ENCODE measurements at places on chromosomes 7 and 10. TPM values are rescaled to one million over a fixed set of nuclear protein-coding genes. Genes with fewer than 3 reads are reported as not detected.

NME8 gene
- not detected for total RNA-seq

NPSR1 gene
- not detected for total RNA-seq

MAP3K8 gene
- 6.5 TPM for total RNA-seq

KAZALD1 gene
- 24.9 TPM for total RNA-seq

- no peak for DNase-seq
- H3K27me3 ChIP-seq, result no peaks in the 10 kb centered on the region
- H3K4me3 ChIP-seq, result no peak overlapping the region
- H3K36me3 ChIP-seq, result no peaks in the 10 kb centered on the region
These were observed 88.0 kb downstream of the MDFIC start for GRCh38 chr7:115009736-115010440.

DNA sequence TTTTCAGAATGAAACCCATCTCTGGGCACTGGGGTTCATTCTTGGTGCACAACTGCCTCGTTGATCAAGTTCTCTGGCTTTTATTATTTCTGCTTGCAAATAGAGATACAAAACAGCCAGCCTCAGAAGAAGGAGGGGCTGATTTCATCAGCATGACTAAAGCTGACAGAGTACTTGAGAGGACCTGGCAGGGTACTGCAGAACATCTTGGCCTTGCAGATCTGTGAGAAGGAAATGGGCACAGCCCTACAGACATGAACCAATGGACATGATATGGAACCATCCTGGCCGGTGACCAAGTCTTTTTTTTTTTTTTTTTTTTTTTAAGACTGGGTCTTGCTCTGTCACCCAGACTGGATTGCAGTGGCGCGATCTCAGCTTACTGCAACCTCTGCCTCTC is 240.6 kb downstream of the VTI1A start:
- H3K36me3 ChIP-seq, result no peaks in the 10 kb centered on the region
- no peak overlapping the region for H3K4me3 ChIP-seq
- H3K27me3 ChIP-seq, result no peaks in the 10 kb centered on the region
- peak; percentile 54 for DNase-seq
- H3K27ac ChIP-seq, result no peak overlapping the region
- H3K4me1 ChIP-seq, result peaks cover 4% of the 10 kb centered on the region

DNA sequence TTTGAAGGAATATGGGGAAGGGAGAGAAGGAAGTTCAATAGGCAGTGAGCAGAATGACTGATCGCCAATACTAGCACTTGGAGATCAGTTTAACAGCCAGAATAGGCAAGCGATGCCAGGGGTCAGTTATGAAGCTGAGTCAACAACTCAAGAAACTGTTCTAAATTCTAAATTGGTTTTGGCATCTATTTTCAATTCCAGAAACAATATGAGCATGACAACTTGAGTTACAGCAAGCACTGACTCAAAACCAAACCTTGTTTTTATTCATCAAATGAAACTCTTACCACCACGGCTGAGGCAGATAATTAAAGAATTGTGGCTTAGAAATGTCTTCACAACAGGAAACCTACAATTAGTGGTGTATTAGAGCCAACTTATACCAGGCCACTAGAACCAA is 180.5 kb upstream of the ASAH2 start:
- no peak overlapping the region for H3K27ac ChIP-seq
- no peak overlapping the region for H3K4me3 ChIP-seq
- no peak for DNase-seq
- H3K36me3 ChIP-seq, result no peaks in the 10 kb centered on the region

GRCh38 chr7:80183900-80184685 is 49.5 kb downstream of the GNAI1 start:
- H3K36me3 ChIP-seq, result no peaks in the 10 kb centered on the region
- no peak overlapping the region for H3K27ac ChIP-seq
- H3K4me1 ChIP-seq, result peaks cover 7% of the 10 kb centered on the region
- no peak overlapping the region for H3K4me3 ChIP-seq

DNA sequence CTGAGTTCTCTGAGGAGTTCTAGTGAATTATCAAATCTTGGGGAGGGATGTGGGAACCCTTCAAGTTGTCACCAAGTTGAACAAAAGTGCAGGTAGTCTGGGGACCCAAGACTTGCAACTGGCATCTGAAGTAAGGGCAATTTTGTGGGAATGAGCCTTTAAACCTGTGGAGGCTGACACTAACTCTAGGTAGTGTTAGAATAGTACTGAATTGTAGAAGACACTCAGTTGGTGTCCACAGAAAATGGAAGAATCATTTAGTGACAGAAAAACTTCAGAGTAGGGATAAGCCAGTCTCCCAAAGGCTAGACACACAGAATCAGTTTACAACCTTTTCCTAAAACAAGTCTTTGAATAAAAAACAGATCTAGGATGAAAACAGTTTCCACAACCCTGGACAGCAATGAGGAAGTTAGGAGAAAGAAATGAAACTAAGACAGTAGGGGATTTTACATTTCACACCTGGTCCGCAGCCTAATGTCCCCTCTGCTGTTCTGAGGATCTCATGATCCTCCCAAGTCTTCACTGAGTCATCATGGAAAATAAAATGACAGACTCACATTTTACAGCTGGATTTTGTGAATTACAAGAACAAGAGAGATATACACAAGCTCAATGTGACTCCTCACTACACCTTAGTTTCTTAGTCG is 23.0 kb upstream of the ING3 start:
- no peak overlapping the region for H3K27ac ChIP-seq
- DNase-seq, result no peak
- no peaks in the 10 kb centered on the region for H3K27me3 ChIP-seq
- H3K36me3 ChIP-seq, result no peaks in the 10 kb centered on the region
- H3K4me3 ChIP-seq, result no peak overlapping the region

GRCh38 chr7:107232568-107233090 is 63.8 kb downstream of the HBP1 start:
- peaks cover 78% of the 10 kb centered on the region for H3K4me1 ChIP-seq
- 0 out of 2 replicates have a peak overlapping the region, but pooled peaks have one; percentile 70 for H3K27ac ChIP-seq
- H3K4me3 ChIP-seq, result no peak overlapping the region

- peaks cover 55% of the 10 kb centered on the region for H3K4me1 ChIP-seq
- H3K36me3 ChIP-seq, result no peaks in the 10 kb centered on the region
These were observed 35.0 kb downstream of the INPP5A start for GRCh38 chr10:132572545-132572937.

DNA sequence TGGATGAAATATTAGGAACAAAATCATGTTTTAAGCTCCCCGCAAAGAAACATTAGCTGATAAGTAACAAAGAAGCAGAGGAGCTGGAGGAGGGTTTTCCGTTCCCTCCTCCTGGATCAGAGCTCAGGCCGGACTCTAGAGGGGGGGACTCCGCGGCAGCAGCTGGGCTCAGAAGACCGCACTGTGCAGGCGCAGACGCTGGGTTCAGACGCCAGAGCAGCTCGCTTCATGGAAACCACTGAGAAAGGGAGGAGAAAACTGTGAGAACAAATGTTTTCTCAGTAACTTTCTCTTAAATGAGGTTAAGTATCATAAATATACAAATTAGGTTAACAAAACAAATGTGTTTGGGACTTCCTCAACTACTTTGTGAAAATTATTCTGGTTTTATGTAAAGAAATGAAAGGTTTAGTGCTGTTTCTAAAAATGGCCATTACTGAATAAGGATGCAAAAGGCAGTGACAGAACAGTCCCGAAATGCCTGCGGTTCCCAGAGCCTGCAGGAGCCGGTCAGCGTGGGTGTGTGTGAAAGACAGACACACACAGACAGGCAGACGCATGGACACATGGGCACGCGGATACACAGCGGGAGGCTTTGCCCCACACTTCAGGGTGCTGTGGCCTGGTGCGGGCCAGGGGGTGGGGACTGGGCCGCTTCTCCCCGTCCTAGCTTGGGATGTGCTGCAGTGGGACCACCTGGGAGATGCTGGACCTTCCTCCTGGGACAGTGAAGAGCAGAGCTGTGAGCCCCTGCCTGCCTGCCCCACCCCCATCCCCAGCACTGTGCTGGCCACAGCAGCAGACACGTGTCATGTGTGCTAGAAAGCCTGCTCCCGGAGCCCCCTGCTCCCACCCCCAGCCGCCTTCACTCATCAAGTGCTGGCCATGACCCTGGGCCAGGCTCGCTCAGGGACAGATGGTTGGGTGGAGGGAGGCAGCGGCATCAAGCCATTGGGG is 20.3 kb upstream of the ADGRA1 start:
- 0 out of 2 replicates have a peak, but pooled peaks cover under 1% of the 10 kb centered on the region for H3K27me3 ChIP-seq
- no peak overlapping the region for H3K4me3 ChIP-seq
- DNase-seq, result no peak
- H3K4me1 ChIP-seq, result no peaks in the 10 kb centered on the region
- no peak overlapping the region for H3K27ac ChIP-seq
- H3K36me3 ChIP-seq, result no peaks in the 10 kb centered on the region

DNA sequence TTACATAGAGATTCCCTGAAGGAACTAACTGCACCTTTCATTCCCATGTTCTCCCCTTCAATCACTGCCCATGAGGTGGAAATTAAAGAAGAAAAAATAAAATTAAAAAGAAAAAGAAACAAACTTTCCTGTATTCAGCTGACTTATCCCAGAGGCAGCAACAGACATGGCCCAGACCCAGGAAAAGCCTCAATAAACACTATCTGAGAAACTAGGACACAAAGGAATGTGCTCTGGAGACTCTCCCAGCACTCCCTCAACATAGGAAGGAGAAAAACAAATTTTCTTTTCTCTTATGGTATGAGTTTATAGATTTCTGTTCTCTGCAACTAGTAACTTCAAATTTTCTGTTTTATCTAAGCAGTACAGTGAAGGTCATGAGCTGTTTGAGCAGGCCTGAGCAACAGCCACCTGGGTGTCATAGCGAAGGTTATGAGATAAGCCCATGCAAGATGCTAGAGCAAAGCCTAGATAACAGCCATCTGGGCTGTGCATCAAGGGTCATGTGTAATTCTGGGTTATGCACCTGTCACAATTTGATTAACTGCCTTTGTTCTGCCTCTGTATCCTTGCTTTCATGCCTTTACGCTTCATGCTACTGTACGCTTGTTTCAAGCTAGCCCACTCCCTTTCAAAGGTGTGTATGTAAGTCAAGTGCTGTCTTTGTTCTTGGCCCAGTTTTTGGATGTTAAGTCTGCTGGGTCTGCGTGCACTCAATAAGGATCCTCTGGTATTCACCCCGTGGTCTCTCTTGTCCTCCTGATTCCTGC is 11.0 kb upstream of the OR6B1 start:
- H3K27me3 ChIP-seq, result no peaks in the 10 kb centered on the region
- no peak overlapping the region for H3K4me3 ChIP-seq
- 0 out of 2 replicates have a peak, but pooled peaks cover 6% of the 10 kb centered on the region for H3K4me1 ChIP-seq
- H3K27ac ChIP-seq, result no peak overlapping the region
- H3K36me3 ChIP-seq, result no peaks in the 10 kb centered on the region

- no peak overlapping the region for H3K27ac ChIP-seq
- H3K27me3 ChIP-seq, result no peaks in the 10 kb centered on the region
These were observed 21.0 kb upstream of the PTPN12 start for GRCh38 chr7:77516085-77516484.

GRCh38 chr7:27302590-27302989 is 60.0 kb downstream of the EVX1 start:
- H3K4me3 ChIP-seq, result no peak overlapping the region
- no peak for DNase-seq
- H3K27ac ChIP-seq, result no peak overlapping the region

DNA sequence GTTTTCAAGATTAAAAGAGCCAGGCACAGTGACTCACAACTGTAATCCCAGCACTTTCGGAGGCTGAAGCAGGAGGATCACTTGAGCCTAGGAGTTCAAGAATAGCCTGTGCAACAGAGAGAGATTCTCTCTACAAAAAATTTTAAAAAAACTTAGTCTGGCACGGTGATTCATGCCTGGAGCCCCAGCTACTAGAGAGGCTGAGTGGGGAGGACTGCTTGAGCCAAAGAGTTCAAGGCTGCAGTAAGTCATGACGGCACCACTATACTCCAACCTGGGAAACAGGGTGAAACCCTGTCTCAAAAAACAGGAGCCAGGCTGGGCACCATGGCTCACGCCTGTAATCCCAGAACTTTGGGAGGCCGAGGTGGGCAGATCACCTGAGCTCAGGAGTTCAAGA is 86.6 kb upstream of the KCTD7 start:
- H3K36me3 ChIP-seq, result peaks cover 8% of the 10 kb centered on the region
- H3K27me3 ChIP-seq, result no peaks in the 10 kb centered on the region
- DNase-seq, result no peak

GRCh38 chr10:598415-599170 is 90.9 kb downstream of the DIP2C start:
- DNase-seq, result no peak
- H3K4me1 ChIP-seq, result no peaks in the 10 kb centered on the region
- H3K27ac ChIP-seq, result no peak overlapping the region
- H3K36me3 ChIP-seq, result no peaks in the 10 kb centered on the region

- H3K36me3 ChIP-seq, result no peaks in the 10 kb centered on the region
- H3K27me3 ChIP-seq, result no peaks in the 10 kb centered on the region
- peaks cover 5% of the 10 kb centered on the region for H3K4me1 ChIP-seq
- no peak overlapping the region for H3K4me3 ChIP-seq
- DNase-seq, result peak; percentile 76
These were observed 62.1 kb downstream of the VWA2 start for GRCh38 chr10:114301177-114301576.

GRCh38 chr7:127828843-127829500 is 177.0 kb downstream of the SND1 start:
- peaks cover 4% of the 10 kb centered on the region for H3K36me3 ChIP-seq
- H3K27ac ChIP-seq, result no peak overlapping the region
- DNase-seq, result no peak
- no peak overlapping the region for H3K4me3 ChIP-seq
- no peaks in the 10 kb centered on the region for H3K4me1 ChIP-seq
- no peaks in the 10 kb centered on the region for H3K27me3 ChIP-seq

GRCh38 chr10:14562218-14563075 is 212.2 kb downstream of the FAM107B start:
- peaks cover 17% of the 10 kb centered on the region for H3K4me1 ChIP-seq
- no peak overlapping the region for H3K27ac ChIP-seq
- peaks cover 9% of the 10 kb centered on the region for H3K36me3 ChIP-seq

DNA sequence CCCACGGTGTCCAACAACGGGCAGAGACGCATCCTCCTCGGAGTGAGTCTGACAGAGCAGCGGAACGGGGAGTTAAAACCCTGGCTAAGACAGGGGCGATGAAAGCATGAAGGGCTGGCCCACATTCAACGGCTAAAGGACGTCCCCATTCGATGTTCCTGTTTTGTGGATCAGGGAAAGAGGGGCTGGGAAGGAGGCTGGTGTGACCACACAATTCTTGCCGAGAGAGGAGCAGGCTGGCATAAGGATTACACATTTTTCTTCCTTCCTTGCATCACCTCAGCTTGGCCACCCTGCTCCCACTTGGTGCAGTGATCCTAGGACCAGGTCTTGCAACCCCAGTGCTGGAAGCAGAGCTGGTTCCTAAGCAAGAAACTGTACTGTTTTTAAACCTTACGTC is 67.7 kb downstream of the GNA12 start:
- DNase-seq, result no peak
- no peak overlapping the region for H3K4me3 ChIP-seq
- H3K27ac ChIP-seq, result no peak overlapping the region
- peaks cover 7% of the 10 kb centered on the region for H3K36me3 ChIP-seq
- H3K4me1 ChIP-seq, result peaks cover 46% of the 10 kb centered on the region

- no peaks in the 10 kb centered on the region for H3K27me3 ChIP-seq
- peak; percentile 69 for DNase-seq
- H3K4me3 ChIP-seq, result peak overlapping the region; percentile 39
- H3K36me3 ChIP-seq, result no peaks in the 10 kb centered on the region
These were observed 6.1 kb downstream of the CHST3 start for GRCh38 chr10:71970331-71970730.

- H3K27ac ChIP-seq, result peak overlapping the region; percentile 73
- DNase-seq, result peak; percentile 93
- H3K4me3 ChIP-seq, result peak overlapping the region; percentile 5
- peaks cover 44% of the 10 kb centered on the region for H3K4me1 ChIP-seq
- no peaks in the 10 kb centered on the region for H3K36me3 ChIP-seq
These were observed 179.0 kb upstream of the ADO start for GRCh38 chr10:62625484-62625883.

- no peaks in the 10 kb centered on the region for H3K27me3 ChIP-seq
- no peaks in the 10 kb centered on the region for H3K4me1 ChIP-seq
- DNase-seq, result no peak
- no peak overlapping the region for H3K4me3 ChIP-seq
These were observed 96.9 kb upstream of the CCDC71L start for GRCh38 chr7:106757846-106758245.
